ENCODE measurements at places on chromosomes 2 and 18.

GRCh38 chr2:68693951-68694350, 40.7 kb upstream of the ARHGAP25 start:
- no peak for DNase-seq

DNA sequence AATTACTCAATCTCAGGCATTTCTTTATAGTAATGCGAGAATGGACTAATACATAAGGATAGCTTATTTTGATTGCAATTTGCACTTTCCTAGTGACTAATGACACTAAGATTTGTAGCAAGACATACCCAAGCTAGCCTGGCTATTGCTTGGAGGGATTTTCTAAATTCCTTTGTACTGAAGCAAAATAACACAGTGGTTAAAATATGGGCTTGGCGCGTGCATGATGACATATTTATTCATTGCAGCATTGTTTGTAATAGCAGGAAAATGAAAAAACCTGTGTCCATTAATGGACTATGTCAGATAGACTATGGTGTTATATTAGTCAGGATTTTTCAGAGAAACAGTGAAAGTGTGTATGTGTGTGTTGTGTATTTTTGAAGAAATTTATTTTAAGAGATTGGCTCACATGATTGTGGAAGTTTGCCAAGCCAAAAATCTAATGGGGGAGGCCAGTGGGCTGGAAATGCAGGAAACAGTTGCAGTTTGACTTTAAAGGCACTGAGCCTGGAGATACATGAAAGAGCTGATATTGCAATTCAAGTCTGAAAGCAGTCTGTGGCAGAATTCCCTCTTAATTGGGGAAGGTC, 16.7 kb upstream of the LAPTM4A start:
- DNase-seq = peak; percentile 99

- DNase-seq = no peak
Observed at GRCh38 chr2:191951832-191952231, 104.9 kb upstream of the CAVIN2 start.

DNA sequence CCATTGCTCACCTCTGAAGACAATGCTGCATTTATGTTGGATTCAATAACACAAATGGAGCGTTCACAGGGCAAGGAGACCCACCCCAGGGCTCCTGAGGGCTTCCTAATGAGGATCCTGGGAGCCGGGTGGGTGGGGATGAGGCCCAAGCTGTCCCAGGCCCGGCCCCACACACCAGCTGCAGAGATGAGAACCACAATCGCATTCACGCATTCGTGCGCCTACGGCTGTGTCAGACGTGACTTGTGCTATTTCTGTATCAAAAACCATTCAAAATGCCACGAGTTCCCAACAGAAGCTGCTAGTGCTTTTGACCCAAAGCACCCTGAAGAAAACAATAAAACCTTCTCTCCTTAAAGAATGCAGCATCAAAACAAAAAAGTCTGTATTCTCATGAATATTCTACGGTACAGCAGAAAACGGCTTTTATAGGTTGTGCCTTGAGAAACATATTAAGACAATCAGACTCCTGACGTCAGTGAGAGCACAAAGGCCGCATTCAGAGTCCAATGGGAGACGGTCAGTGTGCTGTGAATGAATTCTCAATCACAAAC, 205.4 kb downstream of the HDAC4 start:
- DNase-seq = no peak

DNA sequence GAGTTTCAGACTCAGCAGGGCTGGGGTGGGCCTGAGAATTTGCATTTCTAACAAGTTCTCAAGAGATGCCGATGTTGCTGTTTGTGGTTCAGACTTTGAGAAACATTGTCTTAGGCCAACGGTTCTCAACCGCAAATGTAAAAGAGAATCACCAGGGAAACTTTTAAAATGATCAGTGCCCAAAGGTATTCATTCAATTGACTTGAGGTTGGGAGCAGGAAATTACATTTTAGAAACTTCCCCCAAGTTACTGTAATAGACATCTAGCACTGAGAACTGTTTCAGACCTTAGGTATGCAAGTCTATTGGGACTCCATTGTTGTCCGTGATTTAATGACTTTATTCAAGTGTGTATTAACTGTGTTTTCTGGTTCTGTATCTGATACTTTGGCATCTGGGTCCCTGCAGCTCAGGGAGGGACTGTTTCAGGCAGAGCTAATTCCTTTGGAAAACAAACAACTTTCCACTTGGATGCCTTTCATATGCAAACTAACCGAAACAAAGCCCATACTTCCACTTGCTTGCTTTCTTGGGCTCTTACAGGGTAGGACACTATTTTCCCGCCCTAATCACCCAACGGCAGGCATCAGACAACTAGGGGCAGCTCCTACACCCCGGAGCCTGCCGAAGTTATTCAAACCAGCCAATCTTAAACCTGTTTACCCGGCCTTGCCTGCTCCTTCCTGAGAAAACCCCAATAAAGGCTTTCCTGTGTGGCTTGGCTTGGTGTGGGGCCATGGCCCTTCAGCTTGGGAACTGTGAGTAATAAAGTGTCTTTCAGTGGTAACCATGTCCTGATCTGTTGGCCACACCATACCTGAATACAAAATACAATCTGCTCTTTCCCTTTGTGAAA, 97.6 kb downstream of the POLE4 start:
- DNase-seq = peak; percentile 57

DNA sequence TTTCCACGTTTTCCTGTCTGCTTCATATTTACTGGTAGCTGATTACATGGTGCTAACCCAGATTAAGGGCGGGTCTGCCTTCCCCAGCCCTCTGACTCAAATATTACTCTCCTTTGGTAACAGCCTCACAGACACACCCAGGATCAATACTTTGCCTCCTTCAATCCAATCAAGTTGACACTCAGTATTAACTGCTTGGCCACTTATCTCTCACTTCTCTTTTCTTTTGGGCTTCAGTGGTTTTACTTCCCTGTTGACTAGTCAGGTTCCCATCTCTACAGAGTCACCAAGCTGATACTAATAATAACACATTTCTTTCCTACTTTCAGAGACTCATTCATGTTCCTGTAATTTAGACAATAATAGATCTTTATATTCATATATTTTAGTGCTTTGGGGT, 302.2 kb upstream of the MAP2 start:
- no peak for DNase-seq

DNA sequence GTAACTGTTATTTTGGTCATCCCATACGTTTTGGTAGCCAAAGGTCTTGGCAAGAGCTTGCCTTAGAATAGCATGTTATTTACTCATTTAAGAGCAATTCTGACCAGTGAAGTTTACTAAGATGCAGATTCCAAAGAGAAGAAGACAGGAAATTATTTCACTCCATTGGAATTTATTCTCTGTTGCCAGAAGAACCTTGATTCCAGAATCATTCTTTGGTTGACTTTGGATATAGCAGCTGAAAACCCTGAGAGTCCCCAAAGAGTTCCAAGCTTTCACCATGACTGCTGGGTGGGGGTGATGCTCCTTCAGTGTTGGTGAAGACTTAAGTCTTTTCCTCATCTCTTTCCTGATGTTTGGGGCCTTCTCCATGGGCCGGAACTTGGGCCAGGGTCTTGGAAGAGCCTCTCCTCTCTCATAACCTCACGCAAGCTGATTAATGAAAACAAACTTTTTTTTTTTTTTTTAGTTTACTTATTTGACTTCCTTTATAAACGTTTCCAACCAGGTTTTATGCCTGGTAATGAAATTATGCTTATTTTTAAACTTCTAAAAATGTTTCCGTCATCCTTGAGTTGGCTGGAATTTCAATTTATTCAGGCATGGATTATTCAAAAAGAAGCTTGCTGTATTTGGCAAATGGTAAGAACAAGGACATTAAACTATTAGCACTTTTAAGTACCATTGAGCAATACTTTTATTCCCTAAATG, 192.0 kb downstream of the MTX2 start:
- peak; percentile 85 for DNase-seq

GRCh38 chr2:169571571-169571970, 2.1 kb downstream of the FASTKD1 start:
- DNase-seq = no peak

- DNase-seq = no peak
Observed at GRCh38 chr2:52537588-52537987, 1230.0 kb upstream of the CHAC2 start.

- no peak for DNase-seq
Observed at GRCh38 chr2:230697676-230698075, 15.0 kb upstream of the CAB39 start.

DNA sequence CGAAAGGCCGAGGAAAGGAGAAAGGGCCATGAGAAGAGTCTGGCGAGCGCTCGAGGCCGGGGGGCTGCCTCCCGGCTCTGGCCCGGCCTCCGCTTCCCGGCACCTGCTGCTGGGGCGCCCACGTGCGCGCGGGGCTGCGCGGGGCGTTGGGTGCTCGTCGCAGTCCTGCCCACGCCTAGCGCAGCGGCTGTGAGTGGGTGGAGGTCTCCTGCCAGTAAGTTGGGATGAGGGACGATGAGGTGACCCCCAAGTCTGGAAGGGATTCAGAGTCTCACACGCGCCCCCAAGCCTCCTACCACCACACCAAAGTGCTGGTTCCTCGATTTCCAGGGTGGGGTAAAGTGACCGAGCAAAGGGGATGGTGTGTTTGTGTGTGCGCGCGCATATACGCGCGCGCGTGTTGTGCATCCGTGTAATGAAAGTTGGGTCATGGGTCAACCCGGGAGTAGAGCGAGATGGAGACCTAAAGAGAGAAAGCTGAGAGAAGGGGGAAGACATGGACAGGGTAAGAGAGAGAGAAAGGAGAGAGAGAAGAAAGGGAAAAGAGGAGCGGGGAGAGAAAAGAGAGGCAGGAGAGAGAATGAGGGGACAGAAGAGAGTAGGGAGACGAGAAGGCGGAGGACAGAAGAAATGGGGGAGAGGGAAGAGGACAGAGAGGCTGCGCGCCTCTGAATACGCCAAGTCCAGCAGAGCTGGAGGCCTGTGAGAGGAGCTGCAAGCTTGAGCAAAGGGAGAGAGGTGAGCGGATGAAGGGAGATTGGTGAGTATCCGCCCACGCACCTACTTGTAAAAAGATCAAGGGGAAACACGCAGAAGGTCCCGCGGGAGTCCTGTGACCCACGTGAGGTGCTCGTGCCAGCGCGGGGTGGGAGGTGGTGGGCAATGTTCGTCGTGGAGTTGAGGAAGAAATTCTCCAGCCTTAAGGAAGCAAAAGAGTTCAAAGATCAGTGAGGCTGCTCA, 1.7 kb upstream of the NETO1 start:
- DNase-seq = peak; percentile 5

- no peak for DNase-seq
Observed at GRCh38 chr2:47595687-47596086, 187.3 kb upstream of the MSH6 start.

DNA sequence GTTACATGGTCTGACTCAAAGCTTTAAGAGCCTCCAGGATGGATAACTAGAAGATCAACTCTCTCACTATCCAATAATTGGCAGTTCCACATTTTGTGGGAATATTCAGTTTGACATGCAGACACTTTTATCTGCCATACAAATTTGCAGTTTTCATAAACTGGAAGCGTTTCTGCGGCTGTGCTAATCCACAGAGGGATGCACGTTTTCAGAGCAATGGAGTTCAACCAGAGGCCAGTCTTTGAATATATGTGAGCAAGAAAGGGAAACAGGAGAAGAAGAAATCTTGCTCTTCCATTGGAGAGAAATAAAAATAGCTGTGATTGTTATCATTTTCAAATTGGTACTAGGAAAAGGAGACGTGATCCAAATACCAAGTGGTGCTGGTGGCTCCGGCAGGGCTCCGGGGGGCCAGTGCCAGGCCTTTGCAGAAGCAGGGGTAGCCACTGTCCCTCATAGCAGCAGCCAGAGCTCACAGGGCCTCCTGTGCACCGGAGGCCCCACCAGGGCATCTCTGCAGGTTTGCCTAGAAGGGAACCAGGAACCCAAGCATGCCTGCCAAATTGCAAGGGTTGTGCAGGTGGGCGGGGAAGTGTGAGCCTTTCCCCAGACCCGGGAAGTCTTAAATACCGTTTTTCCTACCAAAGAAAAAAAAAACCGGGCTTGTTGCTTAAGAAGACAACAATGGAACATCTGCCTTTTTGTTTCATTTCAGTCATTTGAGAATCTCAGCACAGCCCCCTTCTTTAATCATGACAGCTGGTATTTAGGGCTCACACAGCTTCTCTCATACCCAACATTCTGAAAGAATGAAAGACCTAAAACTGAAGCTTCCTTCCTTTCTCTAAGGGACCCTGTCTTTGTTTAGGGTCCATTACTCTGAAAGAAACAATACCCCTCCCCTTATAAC, 791.1 kb upstream of the SOX11 start:
- DNase-seq = no peak

DNA sequence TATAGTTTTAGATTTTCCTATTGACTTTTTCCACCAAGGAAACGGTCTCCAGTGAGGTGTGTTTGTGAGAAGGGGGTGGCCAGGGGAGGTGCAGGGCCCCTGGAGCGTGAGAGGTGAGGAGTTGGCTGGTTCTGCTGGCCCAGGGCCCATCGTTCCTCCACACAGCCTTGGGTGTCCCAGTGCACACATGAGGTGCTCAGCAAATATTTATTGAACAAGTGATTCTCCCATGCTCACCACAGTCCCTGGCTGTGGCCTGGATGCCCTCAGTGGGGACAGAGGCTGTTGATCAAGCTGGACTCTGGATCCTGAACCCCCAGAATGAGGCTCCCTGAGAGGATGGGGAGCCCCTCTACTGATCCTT, 5.0 kb downstream of the HAAO start:
- DNase-seq = no peak

- no peak for DNase-seq
Observed at GRCh38 chr2:30636311-30636710, 170.9 kb downstream of the CAPN13 start.

All from EH (cell line).